ENCODE measurements at places on chromosomes 2 and 18. TPM values are rescaled to one million over a fixed set of nuclear protein-coding genes. Genes with fewer than 3 reads are reported as not detected.

Gene GREB1L
- 0.29 TPM for polyA plus RNA-seq

DNA sequence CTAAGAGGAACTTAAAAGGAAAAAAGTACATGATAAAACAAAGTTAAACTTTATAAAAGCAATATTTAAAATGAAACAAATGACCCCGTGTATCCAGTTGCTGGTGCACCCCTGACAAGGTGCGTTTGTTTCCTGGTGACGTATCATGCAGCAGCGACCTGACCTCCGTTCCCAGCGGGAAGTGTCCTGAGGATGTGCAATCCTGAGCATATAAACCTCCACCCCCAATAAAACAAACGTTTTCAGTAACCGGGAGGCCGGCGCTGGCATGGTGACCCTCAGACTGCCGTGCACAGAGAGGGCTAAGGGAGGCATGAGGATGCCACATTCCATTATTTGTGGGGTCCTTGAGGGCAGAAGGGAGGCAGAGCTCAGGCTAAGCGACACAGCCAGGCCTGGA lies 14.8 kb downstream of the SLC66A2 start:
- no peak for DNase-seq

- DNase-seq: peak; percentile 79
Measured at GRCh38 chr2:216516730-216517350, 18.2 kb downstream of the RPL37A start.

Gene DSG4
- polyA plus RNA-seq: not detected

Gene CHN1
- polyA plus RNA-seq: 28.1 TPM

Gene CXCR1
- not detected for polyA plus RNA-seq

- DNase-seq: no peak
Measured at GRCh38 chr2:107112561-107112960, 226.6 kb upstream of the ST6GAL2 start.

- DNase-seq: no peak
Measured at GRCh38 chr18:13451213-13451540, 232.6 kb downstream of the LDLRAD4 start.

DNA sequence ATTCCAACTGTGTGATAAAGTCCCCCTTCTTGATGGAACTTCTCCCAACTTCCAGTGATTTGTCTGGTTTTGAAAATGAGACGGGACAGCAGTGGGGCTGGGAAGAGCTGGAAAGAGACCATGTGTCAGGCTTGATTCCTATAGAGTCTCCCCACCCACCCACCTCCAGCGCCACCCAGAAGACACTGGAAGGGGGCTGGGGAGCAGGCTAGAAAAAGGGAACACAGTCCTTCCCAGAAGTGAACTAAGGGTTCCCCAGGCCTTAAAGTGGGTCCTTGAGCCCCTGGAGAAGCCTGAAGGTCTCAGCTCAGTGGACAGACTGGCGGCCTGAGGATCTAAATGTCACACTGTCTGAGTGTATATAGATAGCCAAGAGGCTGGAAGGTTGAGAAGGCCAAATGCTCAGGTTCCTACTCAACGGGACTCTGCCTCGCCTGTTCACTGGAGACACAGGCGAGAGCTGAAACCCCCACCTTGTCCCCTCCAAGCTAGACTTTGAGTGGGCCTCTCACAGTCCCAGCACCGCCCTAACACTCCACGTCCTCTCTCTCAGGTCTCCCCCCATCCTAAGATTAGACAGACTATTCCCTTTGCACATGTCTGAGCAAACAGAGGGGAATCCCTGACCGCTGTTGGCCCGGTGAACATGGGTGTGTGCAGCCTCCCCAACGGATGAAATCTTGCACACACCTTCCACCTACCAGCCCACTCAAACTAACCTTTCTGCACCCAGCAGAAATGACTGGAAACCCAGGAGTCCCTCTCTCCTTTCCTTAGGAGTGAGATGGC lies 1.6 kb downstream of the PKDCC start:
- no peak for DNase-seq

Gene TMEM200C
- 0.73 TPM for polyA plus RNA-seq

DNA sequence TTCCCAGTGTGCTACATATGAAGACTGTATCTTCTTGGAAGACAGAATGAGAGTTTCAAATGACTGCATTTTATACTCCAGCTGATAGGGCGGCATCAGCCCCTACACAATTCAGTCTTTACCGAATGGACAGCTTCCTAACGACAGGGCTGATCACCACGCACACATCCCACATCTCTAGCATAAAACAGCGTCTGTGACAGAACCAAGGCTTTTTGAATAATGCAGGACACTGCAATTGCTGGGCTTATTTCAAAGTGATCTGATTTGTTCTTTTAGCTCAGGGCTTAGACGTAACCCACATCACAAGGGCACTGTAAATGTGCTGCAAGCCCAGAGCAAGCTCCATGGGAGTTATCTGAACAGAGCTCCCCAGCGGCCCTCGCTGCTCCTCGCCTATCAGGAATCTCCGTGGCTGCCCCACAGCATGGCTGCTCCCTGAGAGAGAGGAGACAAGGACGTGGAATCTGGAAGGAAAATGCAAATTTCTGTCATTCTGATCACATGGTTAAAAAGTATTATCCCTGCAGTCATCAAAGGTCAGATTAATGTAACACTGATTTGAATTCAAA lies 158.5 kb upstream of the ALKAL2 start:
- no peak for DNase-seq

- DNase-seq: no peak
Measured at GRCh38 chr2:186909095-186909494, 60.1 kb upstream of the ZSWIM2 start.

Gene RGPD3
- polyA plus RNA-seq: not detected

GRCh38 chr2:239255218-239255617 lies 145.6 kb downstream of the HDAC4 start:
- DNase-seq: no peak

Gene CCDC74A
- 16.5 TPM for polyA plus RNA-seq

Gene ALPG
- polyA plus RNA-seq: 0.89 TPM

- DNase-seq: no peak
Measured at GRCh38 chr2:156486614-156487013, 50.4 kb downstream of the GPD2 start.

DNA sequence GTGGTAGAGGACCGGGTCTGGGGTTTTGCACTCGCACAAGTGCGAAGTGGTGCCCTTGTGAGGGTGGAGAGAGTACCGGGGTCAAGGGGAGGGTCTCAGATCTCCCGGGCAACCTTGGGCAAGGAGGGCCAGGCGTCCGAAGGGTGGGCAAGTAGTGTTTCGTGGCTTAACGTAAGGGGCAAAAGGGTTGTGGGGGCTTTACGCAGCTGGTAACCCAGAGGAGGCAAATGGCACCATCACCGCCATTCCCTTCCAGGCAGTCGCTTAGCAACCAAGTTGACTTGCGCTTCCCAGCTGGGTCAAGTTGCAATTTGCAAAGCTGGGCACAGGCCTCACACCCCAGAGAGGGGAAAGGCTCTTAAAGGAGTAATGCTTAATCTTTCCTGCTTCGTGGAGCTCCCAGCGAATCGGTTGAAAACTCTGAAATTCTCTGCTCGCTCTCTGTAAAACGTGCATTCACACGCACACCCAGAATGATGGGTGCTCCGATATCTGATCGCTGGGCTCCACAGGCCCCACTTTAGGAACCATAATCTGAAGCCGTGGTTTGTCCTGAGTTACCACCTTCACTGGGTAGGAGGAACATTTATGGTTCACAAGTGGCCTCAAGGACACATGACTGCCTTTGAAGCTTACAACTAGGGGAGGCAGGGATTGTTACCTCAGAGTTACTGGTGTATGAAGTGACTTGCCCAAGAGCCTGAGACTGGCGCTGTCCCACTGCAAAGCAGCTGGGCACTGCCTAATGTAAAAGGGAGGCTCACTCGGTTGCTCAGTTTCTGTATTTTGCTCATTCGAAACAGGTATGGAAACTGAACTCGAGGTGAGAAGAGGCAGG lies 127.9 kb downstream of the UXS1 start:
- peak; percentile 88 for DNase-seq

- DNase-seq: peak; percentile 33
Measured at GRCh38 chr2:104213758-104214157, 640.2 kb upstream of the POU3F3 start.

GRCh38 chr2:161412346-161412745 lies 3.8 kb upstream of the TBR1 start:
- no peak for DNase-seq

Gene SNTG2
- polyA plus RNA-seq: 21.6 TPM

GRCh38 chr18:8762968-8763367 lies 57.6 kb downstream of the MTCL1 start:
- no peak for DNase-seq

Gene SERPINB11
- polyA plus RNA-seq: not detected

DNA sequence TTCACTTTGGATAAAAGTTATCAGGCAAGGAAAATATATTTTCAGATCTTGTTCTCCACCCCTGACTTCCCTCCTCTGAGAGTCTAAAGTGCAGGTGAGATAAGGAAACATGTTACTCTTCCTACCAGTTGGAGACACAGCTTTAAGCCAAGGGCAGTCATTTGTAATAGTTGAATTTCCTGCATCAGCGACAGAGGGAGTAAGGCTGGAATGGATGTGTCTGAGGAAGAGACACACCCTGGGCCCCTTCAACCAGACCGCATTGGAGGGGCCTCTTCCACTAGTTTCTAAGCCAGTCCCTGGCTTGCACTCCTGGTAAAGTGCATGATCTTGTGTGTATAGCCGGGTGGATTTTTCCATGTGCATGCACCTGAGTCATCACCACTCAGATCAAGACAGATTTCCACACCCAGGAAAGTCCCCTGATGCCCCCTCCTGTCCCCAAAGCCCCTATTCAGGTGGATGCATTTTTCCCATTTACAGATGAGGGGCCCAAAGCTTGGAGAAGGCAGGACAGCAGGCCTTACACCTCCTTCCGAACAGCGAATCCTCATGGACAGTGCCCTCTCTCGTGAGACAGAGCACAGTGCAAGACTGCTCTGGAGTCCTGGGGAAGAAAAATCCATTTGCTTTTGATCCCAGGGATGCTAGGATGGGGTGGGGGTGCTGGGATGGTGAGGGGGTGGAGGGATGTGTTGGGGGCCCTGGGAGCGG lies 66.7 kb upstream of the SH3RF3 start:
- DNase-seq: peak; percentile 16

DNA sequence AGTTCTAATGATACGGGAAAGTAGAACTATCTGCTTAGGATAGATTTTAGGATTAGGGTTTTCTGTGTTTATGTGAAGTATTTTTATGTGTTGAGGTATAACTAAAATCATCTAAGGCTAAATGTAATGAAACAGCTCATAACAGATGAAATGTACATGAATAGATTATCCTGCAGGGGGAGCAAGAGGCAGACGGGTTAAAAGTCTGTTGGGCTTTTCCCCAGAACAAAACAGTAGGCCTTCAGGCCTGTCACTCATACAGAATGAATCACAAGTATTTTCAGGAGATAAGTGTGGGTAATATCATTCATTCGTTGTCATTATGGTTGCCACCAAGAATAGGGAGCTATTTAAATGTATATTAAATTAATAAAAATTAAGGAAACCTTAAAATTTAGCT lies 107.9 kb upstream of the IL1R2 start:
- DNase-seq: peak; percentile 69

DNA sequence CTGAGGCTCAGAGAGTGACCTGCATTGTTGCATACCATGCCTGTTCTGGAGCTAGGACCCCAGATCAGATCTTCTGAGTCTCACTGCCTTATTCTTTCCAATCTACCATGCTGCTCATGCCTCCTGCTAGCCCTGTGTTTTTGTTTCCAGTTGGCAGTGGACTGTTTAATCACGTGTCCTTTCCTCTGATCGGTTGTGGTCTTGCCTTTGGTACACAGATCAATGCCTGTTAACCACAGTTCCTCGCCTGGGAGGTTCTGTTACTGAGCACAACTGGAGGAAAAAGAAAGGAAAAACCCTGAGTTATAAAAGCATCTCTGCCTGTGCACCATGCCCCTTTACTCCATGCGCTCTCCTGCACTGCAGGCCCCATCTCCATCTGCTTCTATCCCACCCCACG lies 329.1 kb downstream of the SETBP1 start:
- DNase-seq: no peak

Gene ALPP
- not detected for polyA plus RNA-seq

Gene PSMA8
- not detected for polyA plus RNA-seq

DNA sequence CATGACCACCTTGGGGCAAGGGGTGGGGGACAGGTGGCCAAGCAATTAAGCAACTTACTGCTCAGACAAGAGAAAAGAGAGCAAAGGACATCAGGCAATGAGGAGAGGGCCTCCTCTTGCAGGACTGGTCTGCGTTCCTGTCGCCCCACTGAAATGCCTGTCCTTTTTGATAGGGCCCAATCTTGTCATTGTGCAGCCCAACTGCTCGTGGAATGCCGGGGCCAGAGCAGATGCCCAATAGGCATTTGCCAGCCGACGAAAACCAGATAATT lies 104.5 kb upstream of the SH3BP4 start:
- no peak for DNase-seq

DNA sequence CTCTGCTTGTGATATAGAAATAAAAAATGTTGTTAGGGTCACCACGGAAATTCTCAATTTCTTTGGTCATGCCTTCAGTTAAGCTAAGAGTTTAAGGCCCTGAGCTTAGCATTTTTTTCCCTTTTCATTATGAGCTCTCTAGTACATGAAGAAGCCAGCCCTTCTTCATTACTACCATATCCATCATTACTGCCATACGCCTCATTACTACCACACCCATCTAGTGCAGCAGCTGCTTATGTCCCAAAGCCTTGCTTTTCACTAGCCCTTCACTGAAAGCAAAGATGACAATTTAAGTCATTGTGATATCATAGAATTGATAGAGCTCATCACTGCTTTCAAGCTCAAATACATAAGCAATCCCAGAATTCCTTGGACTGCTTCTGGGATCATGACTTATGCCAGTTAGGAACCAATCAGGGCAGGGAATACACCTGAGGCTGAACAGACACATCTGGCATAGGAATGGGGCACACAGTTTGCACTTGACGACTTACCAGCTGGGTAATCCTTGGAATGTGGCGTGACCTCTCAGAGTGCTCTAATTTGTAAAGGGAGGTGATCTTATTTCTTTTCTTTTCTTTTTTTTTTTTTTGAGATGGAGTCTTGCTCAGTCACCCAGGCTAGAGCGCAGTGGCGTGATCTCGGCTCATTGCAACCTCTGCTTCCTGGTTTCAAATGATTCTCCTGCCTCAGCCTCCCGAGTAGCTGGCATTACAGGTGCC lies 40.3 kb downstream of the SOWAHC start:
- no peak for DNase-seq

Gene DNER
- 4.7 TPM for polyA plus RNA-seq

DNA sequence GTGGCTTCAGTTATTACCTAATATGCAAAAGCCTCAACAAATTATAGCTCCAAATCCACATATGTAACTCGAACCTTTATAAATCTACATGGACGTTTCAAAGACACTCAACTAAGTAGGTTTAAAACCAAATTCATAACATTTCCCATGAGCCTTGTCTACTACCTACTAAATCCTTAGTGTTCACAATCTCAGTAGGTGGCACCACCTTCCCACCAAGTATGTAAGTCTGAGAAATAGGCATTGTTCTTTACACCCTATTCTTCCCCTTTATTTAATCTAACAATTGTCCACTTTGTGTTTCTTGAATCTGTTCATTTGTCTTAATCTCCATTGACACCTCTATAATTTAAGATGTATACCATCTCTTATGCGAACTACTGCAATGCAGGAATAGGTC lies 4.6 kb downstream of the PIGN start:
- DNase-seq: no peak

Gene POU3F3
- polyA plus RNA-seq: 0.14 TPM

Gene SULT1C2
- polyA plus RNA-seq: 1.9 TPM

Gene CPO
- 0.90 TPM for polyA plus RNA-seq

Gene SPP2
- polyA plus RNA-seq: not detected
